ENCODE measurements at places on chromosomes 4 and X. TPM values are rescaled to one million over a fixed set of nuclear protein-coding genes. Genes with fewer than 3 reads are reported as not detected.

Gene PLAC8
- 4.5 TPM for total RNA-seq

Gene GJB1
- total RNA-seq, result 17.5 TPM

Gene TMPRSS11A
- total RNA-seq, result not detected

Gene ARSJ
- total RNA-seq, result 5.3 TPM

Gene BMPR1B
- 39.9 TPM for total RNA-seq

Gene CNKSR2
- total RNA-seq, result 16.8 TPM

Gene RTL5
- 16.2 TPM for total RNA-seq

Gene FLNA
- 1,228 TPM for total RNA-seq

Gene CT45A3
- not detected for total RNA-seq

Gene CORIN
- total RNA-seq, result 0.36 TPM

Gene NHS
- 20.2 TPM for total RNA-seq

Gene NAT8L
- total RNA-seq, result 8.1 TPM

Gene SPOCK3
- total RNA-seq, result not detected

Gene PARM1
- total RNA-seq, result 9.1 TPM

Gene SPANXC
- total RNA-seq, result not detected

Gene CRLF2
- total RNA-seq, result 0.22 TPM

Gene PABPC5
- total RNA-seq, result 4.3 TPM

Gene MAGEA2B
- not detected for total RNA-seq

Gene AKAP4
- total RNA-seq, result not detected

Gene TCEAL6
- not detected for total RNA-seq

Gene IL1RAPL2
- total RNA-seq, result 0.94 TPM

Gene SRPX
- 33.4 TPM for total RNA-seq

Gene RHOXF2B
- total RNA-seq, result not detected

Gene NPNT
- total RNA-seq, result 39.4 TPM

Gene NSG1
- total RNA-seq, result 12.2 TPM

Gene BCORL1
- 25.1 TPM for total RNA-seq

Gene FAM156B
- total RNA-seq, result 21.3 TPM

Gene SRPK3
- 1.1 TPM for total RNA-seq

Gene AMTN
- not detected for total RNA-seq

Gene CTAG1B
- not detected for total RNA-seq

Gene TMEM184C
- 31.7 TPM for total RNA-seq

Gene LSM6
- total RNA-seq, result 23.8 TPM

Gene HPGDS
- total RNA-seq, result 4.7 TPM

Gene CCNQ
- 11.9 TPM for total RNA-seq

Gene TENM3
- total RNA-seq, result 38.2 TPM

Gene ARR3
- not detected for total RNA-seq

Gene CENPVL1
- not detected for total RNA-seq

Gene CTAG2
- total RNA-seq, result not detected

Gene ATP8A1
- total RNA-seq, result 54.6 TPM

Gene LNX1
- 7.9 TPM for total RNA-seq

Measured in sciatic nerve (tissue), 2 donors.